ENCODE measurements at places on chromosomes 3 and 15.

GRCh38 chr3:173238091-173238490 lies 97.1 kb upstream of the SPATA16 start:
- DNase-seq = no peak

- DNase-seq = no peak
These were observed 658.8 kb downstream of the EDEM1 start for GRCh38 chr3:5846261-5846660.

- DNase-seq = no peak
These were observed 28.4 kb downstream of the CRTC3 start for GRCh38 chr15:90558171-90558573.

DNA sequence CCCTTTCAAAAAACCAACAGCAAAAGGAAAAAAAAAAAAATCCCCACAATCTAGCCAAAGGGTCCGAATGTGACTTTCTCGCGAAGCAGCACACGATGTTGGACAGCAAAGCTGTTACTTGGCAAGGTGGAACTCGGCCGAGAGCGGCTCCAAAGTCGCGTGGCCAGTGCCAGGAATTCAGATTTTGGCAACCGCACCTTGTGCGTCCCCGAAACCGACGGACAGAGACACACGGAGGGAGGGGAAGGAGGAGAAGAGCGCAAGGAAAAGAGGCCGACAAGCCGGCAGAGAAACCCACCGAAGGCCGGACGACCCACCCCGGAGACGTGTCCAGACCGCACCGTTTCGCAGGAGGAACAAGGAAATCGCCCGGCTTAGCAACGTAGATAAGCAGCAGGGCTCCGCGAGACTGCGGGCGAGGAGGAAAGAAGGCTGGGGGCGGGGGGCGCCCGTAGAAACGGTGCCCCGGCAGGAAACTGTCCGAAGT lies 517.3 kb downstream of the MECOM start:
- DNase-seq = peak; percentile 17

DNA sequence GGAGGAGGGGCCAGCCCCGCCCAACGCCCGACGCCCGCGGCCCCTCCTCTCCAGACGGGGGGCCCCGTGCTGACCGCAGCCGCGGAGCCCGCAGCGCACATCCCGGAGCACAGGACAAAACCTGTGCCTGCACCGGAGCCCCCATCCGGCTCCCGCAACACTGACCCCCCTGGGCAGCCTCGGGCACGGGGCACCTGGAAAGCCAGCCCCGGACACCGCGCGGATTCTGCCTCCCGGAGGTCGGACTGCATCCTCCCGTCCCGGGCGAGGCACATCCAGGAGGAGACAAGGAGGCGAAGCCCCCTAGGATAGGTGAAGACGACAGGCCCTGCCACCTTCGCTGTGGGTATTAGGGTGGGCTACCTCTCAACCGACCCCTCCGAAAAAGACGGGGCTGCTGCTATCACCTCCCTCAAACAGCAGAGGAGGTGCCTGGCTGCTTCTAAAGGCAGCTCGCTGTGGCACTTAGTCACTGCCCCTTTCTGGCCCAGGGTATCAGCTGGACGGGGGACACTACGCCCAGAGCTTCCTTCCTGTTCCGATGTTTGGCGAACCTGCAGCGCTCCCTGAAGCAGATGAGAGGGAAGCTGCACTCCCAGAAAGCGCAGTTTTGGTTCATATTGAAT lies 10.6 kb downstream of the XXYLT1 start:
- no peak for DNase-seq

- DNase-seq = no peak
These were observed 3.7 kb downstream of the TRAK1 start for GRCh38 chr3:42094691-42095391.

DNA sequence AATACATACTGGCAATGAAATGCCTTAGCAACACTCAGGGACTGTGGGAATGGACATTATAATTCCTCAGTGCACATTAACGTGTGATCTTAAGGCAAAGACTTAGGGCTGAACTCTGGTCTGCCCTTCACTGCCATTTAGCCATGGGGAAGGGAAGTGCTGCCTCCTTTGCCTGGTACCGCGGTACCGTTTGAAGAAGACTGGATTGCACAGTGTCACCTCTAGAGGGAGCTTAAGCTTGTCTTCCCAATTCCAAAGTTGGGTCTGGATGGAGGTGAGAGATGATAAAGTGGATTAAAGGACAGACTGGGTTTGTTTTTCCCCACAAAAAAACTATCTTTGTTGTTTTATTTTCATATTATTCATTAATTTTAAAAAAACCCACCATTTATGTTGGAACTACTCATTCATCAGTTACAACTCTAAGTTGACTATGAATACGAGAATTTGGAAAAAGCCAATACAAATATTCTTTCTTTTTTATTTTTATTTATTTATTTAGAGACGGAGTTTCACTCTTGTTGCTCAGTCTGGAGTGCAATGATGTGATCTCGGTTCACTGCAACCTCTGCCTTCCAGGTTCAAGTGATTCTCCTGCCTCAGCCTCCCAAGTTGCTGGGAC lies 60.0 kb upstream of the SYN2 start:
- DNase-seq = no peak

DNA sequence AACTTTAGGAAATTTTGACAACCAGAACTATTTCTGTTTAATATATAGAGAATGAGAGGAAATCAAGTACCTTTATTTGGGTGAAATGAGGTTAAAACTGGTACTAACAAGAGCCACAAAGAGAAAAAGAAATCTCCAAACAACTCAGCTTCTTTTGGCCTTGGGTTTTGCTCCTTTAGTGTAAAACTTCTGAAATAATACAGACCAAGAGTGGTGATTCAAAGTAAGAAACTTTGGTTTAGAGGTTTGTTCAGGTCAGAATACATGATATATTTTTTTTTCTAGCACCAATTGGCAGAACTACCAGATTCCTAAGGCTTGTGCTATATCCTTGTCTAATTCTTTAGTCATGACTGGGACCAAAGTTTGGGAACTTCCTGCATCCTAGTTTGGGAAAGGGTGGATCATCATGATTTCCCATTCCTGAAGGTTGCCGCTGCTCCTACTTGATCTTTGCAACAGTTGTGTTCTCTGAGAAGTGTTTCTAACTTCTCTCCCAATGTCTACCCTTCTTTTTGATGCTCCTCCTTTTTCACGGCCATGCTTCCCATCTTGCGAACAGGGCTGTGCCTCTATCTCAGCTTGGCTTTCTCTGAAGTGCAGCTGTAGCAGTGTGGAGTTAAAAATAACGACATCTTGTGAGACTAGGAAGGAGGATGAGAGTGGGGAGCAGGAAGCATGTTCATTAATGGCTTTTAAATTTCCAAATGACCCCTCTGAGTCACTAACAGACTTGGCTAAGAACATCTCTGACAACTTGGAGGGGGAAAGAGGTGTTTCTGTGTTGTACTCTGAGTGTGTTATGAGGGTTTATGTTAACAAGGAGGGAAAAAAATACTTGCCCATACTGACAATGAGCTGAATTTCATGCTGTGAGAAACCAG lies 87.7 kb downstream of the KCNAB1 start:
- no peak for DNase-seq

DNA sequence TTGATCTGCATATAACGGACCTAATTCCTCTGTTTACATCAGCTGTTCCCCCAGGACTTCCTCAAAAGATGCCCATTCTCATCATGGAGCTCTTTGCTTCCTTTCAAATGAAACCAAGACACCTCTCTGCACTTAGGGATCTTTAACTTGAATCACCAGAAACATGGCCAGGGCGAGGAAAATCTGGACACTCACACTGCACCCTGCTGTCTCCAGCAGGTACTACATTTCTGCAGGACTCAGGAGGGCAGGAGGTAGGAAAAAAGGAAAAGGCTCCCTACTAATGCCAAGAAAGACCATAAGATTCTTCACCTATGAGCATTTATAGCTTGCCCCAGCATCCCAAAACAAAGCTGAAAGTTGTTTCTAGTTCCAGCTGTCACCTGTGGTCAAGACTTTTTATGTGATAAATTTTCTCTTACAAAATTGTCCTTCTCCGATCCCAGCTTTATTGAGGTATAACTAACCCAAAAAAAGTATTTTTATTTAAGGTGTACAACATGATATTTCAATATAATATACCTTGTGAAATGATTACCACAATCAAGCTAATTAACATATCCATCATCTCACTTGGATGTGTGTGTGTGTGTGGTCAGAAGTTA lies 87.3 kb upstream of the C15orf61 start:
- peak; percentile 21 for DNase-seq

DNA sequence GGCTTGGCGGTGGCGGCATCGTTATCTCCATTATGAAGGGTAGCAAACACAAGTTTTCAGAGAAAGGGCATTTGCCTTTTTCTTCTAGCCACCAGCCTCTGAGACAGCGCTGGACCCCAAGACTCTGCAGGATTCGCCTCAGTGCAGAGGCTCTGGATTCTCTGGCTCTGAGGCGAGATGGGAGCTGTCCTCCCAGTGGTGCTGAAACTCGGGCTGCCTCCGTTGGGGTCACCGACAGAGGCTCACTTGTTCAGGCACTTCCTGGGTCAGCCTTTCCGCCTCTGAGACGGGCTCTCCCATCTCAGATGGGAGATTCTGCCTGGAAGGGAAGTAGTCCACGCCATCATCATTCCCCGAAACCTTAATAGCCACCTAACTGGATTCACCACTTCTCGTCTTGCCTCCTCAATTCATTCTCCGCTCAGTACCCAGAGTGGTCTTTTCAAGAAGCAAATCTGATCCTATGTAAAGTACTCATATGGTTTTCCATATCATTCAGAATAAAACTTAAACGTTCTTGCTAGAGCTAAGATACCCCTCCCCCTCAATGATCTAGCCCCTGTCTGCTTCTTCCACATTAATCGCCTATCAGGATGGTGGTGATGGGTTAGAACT lies 76.9 kb downstream of the RHCG start:
- peak; percentile 44 for DNase-seq

DNA sequence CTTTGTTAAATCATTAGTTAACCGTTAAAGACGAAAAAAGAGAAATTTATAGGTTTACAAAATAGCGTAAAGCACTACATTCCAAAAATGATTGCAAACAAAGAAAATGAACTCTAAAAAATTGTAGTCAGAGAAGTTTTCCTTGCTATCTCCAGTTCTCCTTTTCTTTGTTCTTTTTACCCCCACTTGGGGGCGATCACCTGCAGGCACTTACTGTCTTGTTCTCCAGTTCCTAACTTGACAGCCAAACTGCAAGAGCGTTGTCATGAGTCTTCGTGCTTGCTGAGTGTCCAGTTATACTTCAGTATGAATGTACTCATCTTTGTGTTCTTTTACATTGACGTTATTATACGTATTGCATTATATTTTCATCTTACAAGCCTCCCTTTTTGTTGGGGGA lies 54.5 kb downstream of the CHD2 start:
- DNase-seq = no peak

- DNase-seq = no peak
These were observed 69.6 kb downstream of the ASB7 start for GRCh38 chr15:100671858-100672543.

DNA sequence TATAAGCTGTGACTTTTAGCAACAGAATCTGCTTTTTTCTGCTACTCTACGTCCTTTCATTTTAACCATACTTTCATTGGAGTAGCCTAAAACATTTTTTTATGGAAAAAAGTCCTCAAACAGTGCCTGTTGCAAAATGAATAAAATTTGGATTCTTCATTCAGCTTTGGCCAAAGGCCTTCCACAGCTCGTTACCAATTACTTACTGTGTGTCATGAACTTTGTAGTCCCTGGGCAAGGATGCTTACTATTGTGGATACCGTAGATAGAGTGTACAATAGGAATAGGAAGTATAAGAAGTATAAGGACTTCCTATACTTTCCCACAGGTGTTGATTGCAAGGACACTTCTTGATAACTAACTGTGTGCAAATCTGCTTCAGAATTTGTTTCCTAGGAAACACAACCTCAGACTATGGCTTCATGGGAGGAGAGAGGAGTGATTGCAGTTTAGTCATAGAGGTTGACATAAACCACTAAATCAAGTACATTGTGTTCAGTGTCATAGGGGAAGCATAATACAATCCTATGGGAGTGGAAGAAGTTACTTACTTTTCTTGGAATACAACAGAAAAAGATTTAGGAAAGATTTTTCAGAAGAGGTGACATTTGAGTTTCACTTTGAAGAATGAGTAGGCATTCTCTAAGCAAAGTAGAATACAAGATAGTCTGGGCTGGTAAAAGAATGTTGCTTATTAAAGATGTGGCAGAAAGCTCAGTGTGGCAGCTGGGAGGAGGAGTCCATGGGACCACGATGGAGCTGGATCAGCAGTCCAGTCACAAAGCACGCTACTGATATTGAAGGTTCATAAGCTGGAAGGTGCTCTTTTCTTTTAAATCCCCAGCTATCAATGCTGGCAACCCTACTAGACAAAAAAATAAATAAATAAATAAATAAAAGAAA lies 309.7 kb upstream of the TPRG1 start:
- DNase-seq = no peak

GRCh38 chr3:168117853-168118313 lies 22.2 kb upstream of the GOLIM4 start:
- no peak for DNase-seq

DNA sequence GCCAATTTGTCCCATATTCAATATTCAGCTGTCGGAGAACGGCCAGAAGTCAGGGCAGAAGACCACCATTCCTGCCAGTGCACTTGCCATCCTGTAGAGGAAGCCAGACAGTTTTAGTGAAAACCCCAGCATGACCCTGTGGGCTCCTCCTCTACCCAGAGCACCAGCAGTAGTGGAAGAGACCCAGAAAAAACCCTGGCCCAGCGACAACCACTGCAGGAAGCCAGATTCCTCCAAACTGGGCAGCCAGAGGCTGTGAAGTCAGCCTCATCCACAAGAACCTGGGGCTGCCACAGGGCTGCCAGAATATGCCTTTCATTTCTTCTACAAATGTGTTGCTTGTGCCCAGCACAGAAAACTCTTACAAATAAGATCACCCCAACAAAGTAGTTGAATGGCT lies 67.3 kb downstream of the HMCES start:
- DNase-seq = no peak

GRCh38 chr15:73633111-73633990 lies at the start of gene NPTN:
NPTN (minus strand) TSS chr15:73633389; CDS start chr15:73633215, 174 bp downstream.
- peak; percentile 98 for DNase-seq

DNA sequence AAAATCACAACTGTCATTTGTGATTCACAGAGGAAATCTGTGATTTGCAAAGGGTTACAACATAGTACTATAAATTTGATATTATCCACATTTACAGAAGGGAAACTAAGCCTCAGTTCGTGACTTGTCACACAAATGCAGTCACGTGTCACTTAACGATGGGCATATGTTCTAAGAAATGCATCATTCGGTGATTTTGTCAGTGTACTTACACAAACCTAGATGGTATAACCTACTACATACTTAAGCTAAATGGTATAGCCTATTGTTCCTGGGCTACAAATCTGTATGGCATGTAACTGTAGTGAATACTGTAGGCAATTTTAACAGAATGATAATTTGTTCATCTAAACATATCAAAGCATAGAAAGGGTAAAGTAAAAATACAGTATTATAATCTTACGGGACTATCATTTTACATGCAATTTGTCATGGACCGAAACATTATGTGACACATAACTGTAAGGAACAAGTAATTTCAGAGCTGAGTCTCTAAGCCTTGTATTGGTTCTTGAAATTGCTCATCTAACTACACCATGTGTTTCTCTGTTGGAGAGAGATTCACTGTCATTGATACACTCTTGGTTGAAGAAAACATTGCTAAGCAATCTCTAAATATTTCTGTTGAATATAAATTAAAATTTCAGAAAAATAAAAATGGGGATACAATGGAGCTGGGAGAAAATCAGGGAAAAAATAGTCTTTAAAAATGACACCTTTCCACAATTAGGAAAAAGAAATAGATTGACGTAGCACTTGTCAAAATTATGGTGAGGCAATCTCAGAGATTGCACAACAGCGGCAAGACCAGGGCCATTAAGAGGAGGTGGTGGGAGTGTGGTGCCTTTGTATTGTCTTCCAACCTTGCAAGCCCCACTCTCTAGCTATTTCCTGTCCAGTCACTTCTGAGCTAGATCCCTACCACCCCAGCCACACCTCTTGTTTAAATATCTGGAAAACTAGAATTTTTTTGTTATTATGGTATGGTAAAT lies 645.8 kb upstream of the TBL1XR1 start:
- no peak for DNase-seq

GRCh38 chr3:15804553-15805095 lies 6.8 kb upstream of the ANKRD28 start:
- no peak for DNase-seq

Measured in activated T-cell treated with anti-CD3 and anti-CD28 coated beads, Interleukin-2, amount 50 U/mL, for 1 hour (primary cell).